ENCODE measurements at places on chromosomes 13 and 19.

GRCh38 chr13:111325146-111325890 is 4.9 kb downstream of the TEX29 start:
- H3K4me1 ChIP-seq = no peaks in the 10 kb centered on the region
- no peak overlapping the region for H3K27ac ChIP-seq
- DNase-seq = no peak
- H3K27me3 ChIP-seq = no peaks in the 10 kb centered on the region
- H3K4me3 ChIP-seq = no peak overlapping the region
- H3K36me3 ChIP-seq = peaks cover 9% of the 10 kb centered on the region

- H3K4me1 ChIP-seq = no peaks in the 10 kb centered on the region
- H3K36me3 ChIP-seq = no peaks in the 10 kb centered on the region
- H3K27ac ChIP-seq = no peak overlapping the region
- H3K27me3 ChIP-seq = no peaks in the 10 kb centered on the region
These were observed 529.8 kb upstream of the NBEA start for GRCh38 chr13:34412295-34412694.

GRCh38 chr19:18488838-18489626 is 32.8 kb downstream of the ELL start:
- H3K4me3 ChIP-seq = no peak overlapping the region
- no peak overlapping the region for H3K27ac ChIP-seq
- H3K27me3 ChIP-seq = no peaks in the 10 kb centered on the region
- H3K4me1 ChIP-seq = peaks cover 44% of the 10 kb centered on the region
- peaks cover 18% of the 10 kb centered on the region for H3K36me3 ChIP-seq

DNA sequence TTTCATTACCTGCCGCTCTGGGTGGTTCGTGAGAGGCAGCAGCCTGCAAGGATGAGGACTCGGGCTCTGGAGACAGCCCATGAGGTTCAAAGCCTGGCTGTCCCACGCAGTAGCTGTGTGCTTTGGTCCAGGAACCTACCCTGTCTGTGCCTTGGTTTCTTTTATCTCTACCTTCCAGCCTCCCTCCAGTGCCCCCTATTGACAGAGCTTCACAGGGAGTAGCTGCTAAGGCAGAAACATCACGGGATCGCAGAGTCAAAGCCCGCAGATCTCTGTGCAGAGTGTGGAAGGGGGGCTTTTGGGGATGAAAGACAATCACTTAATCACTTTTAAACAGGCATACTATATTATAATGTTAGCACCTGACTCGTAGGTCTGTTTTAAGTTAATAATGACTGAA is 16.2 kb downstream of the ZNF71 start:
- no peak for DNase-seq
- H3K4me1 ChIP-seq = peaks cover 7% of the 10 kb centered on the region
- H3K4me3 ChIP-seq = no peak overlapping the region
- no peak overlapping the region for H3K27ac ChIP-seq
- peaks cover 93% of the 10 kb centered on the region for H3K36me3 ChIP-seq
- no peaks in the 10 kb centered on the region for H3K27me3 ChIP-seq

DNA sequence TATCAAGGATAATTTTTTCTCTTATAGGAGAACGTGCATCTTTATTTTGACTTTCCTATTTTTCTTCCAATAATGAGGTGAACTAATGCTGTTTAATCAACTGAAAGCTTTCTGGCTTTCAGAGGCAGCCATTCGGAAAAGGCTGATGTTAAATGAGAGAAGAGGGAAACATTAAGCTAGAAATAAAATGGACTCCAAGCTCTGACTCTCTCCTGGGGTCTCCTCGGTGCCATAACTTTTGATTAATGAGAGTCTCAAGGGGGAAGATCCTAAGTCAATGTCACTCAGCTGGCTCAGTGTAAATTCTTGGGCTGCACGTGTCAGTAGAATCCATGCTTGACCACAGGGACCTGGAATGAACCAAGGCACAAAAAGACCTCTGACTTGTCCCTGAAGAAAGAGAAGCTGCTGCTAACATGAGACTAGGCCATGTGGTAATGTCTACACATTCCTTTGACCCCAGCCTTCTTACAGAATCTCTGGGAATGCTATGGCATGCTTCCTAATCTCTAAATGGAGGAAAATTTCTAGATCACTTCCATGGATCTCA is 152.2 kb upstream of the RFC3 start:
- DNase-seq = no peak
- H3K36me3 ChIP-seq = no peaks in the 10 kb centered on the region
- H3K4me3 ChIP-seq = no peak overlapping the region
- no peak overlapping the region for H3K27ac ChIP-seq

DNA sequence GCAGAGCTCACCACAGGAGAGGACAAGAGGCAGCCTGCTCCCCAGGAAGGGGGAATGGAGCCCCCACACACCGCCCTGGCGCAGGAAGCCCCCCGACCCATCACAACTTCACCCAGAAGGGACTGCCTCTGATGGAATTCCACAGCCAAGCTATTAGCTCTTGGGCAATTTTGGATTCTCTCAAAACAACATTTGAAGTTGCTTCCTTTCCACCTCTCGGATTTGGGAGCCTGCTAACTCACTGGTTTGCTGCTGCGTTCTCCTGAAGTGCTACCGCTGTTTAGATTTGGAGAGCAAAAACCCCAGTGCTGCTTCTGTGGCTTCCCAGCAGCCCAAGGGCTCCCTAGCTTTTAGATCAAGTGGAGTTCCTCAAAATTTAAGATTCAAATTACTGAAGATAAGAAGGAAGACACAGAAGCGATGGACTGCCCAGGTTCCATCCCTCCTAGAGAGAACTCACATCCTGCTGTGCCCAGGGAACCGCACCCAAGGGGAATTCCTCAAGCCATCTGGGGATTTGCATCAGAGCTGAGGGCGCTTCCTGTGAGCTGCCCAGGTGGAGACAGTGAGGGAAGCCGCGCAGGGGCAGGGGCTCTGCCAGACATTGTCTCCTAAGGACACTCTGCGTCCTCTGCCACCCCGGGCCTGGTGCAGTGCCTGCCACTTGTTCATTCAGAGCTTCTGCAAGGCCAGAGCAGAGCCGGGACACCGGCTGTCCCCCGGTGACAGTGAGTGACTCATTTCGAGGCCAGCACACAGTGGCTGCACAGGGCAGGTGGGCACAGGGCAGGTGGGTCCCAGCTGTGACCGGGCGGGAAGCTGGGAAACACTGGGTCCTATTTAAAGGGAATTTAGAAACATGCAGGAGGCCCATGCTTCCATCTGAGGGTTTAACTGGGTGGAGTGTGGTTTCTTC is 45.5 kb downstream of the COL4A1 start:
- no peaks in the 10 kb centered on the region for H3K4me1 ChIP-seq
- no peak overlapping the region for H3K4me3 ChIP-seq
